ENCODE measurements at places on chromosomes 5 and 9.
A peak's percentile ranks its signal among the peaks of the same experiment; 100 is the strongest.

DNA sequence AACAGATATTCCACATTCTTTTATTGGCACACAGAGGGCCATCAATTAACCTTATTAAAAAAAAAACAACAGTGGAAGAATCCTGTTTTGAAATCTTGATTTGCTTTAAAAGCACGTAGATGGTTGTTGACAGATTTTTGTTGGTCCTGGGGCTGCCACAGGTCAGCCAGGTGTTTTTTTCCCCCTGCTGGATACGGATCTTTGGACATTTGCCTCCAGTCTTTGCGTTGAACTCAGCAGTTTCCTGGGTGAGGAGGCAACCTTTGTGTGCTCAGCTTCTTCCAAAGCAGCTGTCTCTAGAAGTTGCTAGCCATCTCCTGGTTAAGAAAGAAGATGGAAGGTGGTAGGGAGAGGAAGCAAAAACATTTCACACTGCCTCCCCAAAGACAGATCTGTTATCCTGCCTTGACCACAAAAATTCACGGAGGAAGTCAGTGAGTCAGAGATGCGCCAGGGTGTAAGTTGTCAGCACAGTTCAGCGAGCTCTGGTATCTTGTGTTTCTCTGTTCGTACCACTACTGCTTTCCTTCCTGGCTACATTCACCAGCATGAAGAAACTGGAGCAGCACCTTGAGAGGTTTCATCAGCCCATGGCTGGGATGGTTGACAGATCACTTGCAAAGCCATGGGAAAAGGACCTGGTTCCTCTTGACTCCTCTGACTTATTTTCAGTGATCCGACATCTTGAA lies 207.3 kb downstream of the ARHGAP26 start:
- peak overlapping the region; percentile 66 for H3K4me3 ChIP-seq
- DNase-seq = no peak
- H3K4me1 ChIP-seq = peaks cover 23% of the 10 kb centered on the region
- peaks cover 2% of the 10 kb centered on the region for H3K36me3 ChIP-seq
- peak overlapping the region; percentile 91 for H3K27ac ChIP-seq
- H3K27me3 ChIP-seq = no peaks in the 10 kb centered on the region

DNA sequence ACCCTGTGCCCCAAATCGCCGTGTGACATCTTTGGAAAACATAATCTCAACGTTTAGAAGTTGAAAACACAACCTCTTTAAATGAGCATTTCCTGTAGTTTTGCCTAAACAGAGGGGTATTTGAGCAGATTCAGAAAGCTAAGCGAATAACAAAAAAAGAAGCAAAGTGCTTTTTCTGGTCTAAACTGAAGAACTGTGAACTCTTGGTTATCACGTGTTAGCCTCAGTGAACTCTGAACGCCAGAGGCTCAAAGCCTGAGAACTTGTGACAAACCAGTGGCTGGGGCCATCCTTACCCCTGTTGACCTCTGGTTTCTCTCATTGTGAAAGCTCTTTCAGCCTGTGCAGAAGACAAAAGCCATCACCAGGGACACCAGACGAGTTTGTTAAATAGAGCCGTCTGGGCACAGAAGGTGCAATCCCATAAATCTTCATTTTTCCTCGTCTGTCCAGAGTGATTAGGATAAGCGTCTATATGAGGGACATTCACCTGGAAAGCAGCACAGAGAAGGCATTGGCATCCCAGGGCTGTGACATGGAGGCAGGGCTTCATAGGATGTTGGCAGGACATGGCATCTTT lies 61.4 kb upstream of the ICE1 start:
- H3K4me3 ChIP-seq = no peak overlapping the region
- H3K4me1 ChIP-seq = no peaks in the 10 kb centered on the region
- peaks cover 23% of the 10 kb centered on the region for H3K27me3 ChIP-seq
- H3K36me3 ChIP-seq = no peaks in the 10 kb centered on the region
- no peak for DNase-seq

GRCh38 chr5:75192804-75193203 lies 43.9 kb downstream of the ANKRD31 start:
- peaks cover 6% of the 10 kb centered on the region for H3K27me3 ChIP-seq
- no peak for DNase-seq
- H3K4me3 ChIP-seq = no peak overlapping the region
- peaks cover 5% of the 10 kb centered on the region for H3K4me1 ChIP-seq
- no peak overlapping the region for H3K27ac ChIP-seq

DNA sequence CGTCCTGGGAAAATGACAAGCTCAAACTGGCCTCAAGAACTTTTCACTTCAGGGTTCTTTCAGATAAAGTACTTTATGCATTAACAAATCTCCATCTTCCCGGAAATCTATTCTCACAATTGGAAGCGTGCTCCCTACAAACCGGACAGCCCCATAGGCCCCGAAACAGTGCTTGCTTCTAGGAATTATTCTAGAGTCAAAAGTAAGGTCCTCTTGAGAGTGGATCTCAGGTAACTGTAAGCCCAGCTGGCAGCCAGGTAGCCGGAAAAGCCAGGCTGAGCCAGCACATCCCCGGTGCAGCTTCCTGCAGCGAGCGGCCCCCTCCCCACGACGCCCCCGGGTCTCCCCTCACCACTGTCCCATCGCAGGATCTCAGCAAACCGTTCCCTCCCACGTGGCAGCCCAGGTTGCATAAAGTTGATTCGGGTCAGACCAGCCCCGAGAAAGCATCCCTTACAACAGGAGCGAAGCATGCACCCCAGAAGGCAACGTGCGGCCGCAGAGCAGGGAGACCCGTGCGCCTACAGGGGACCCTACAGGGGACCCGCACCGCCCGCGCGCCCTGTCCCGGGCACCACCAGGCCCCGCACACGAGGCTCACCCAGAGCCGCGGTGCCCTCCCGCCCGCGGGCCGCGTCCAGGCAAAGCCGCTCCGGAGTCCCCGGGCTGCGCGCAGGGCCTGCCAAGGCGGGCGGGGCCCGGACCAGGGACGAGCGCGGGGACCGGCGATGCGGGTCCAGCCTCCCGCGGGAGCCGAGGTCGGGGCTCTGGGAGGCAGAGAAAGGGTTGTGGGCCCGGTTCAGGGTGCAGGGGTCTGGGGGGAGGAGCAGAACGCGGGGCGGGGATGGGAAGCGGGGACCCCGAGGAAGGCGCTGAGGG lies 920 bp downstream of the LPCAT1 start:
- peak overlapping the region; percentile 82 for H3K27ac ChIP-seq
- peak overlapping the region; percentile 89 for H3K4me3 ChIP-seq
- no peak for DNase-seq
- peaks cover 27% of the 10 kb centered on the region for H3K4me1 ChIP-seq

- peaks cover 5% of the 10 kb centered on the region for H3K27me3 ChIP-seq
- H3K4me1 ChIP-seq = no peaks in the 10 kb centered on the region
- H3K4me3 ChIP-seq = no peak overlapping the region
- no peak for DNase-seq
- no peaks in the 10 kb centered on the region for H3K36me3 ChIP-seq
Observed at GRCh38 chr9:83208065-83208850, 145.3 kb upstream of the RASEF start.

DNA sequence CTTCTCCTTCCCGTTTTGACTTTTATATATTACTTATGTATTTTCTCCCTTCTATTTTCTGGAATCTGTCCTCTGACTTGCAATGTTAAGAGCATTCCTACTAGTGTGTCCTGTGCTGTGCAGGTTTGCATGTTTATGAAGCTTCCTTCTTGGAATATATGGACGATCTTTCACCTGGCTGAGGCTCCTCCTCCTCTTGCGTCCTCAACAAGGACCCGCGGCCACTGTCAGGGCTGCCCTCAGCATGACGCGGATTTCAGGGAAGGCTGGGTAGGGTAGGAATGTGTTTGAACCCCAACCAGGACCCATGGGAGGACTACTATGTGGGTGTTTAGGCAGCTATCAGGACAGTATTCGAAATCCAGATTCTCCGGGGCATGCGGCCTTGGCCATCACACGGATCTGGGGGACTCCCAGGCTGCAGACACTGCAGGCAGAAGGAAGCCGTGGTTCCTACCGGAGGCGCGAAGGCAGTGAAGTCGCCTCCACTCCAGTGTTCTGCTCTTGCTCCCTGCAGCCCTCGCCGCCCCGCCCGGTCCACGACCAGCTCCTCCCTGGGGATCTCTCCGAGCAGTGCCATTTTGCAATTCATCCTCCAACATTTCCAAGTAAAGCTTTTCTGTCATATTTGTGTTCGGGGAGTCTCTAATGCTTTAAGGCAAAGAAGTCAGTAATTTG lies 37.0 kb upstream of the OSMR start:
- no peak for DNase-seq
- no peak overlapping the region for H3K27ac ChIP-seq
- H3K4me3 ChIP-seq = no peak overlapping the region
- peaks cover 62% of the 10 kb centered on the region for H3K27me3 ChIP-seq
- H3K36me3 ChIP-seq = peaks cover 2% of the 10 kb centered on the region
- H3K4me1 ChIP-seq = peaks cover 8% of the 10 kb centered on the region

GRCh38 chr5:134129411-134130238 lies 15.1 kb downstream of the TCF7 start:
- H3K27ac ChIP-seq = peak overlapping the region; percentile 100
- no peaks in the 10 kb centered on the region for H3K27me3 ChIP-seq
- H3K36me3 ChIP-seq = peaks cover 11% of the 10 kb centered on the region
- no peak for DNase-seq
- H3K4me1 ChIP-seq = peaks cover 80% of the 10 kb centered on the region
- peak overlapping the region; percentile 90 for H3K4me3 ChIP-seq

DNA sequence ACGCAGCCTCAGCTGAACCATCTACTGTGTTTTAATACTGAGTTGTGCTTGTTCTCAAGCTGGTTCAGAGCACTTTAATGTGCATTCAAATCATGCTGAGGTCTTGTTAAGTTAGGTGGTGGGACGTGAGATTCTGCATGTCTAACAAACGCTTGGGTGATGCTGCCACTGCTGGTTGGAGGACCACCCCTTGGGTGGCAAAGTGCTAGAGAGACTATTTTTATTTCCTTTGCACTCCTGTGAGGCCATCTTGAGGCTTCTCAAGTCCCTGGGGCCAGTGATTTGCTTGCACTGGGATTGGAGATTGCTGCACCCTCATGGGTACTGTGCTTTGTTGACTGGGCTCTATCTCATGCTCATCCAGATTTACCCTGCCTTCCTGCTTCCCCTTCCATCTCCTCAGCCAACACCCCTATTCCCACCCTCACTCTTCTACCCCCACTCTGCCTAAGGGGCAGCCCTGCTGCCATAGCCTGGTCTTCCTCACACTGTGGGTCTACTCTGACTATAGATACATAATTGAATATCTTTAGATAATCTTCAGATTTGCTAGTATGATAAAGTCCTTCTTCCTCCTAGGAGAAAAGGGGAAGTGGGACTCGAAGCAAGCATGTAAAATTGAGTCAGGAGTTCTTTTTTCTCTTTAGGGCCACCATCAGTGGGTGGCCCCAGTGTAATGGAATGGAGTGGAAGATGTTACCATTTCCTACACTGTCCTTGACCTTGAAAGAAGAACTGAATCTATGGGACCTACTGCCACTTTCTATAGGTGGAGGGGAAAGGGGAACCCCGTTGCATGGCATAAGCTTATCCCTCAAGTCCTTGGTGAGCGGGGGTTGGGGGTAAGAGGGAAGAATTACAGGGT lies 45.1 kb upstream of the SUB1 start:
- no peaks in the 10 kb centered on the region for H3K36me3 ChIP-seq
- H3K4me3 ChIP-seq = no peak overlapping the region
- H3K4me1 ChIP-seq = peaks cover 43% of the 10 kb centered on the region

DNA sequence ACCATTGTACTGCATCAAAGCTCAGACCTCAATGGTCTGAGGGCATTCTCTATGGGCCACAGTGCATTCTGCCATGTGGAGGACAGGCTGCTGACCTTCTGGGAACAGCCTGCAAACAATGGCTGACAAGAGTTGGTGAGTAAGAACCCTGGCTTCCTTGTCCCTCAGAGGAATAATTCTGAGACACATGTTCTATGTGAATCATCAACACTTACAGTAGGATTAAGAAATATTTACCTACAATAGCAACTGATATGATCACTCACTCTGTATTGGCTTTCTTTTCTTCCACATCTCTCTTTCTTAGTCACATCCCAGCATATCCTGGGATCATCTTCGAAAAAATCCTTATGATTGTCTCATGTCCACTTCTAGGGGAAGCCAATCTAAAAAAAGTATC lies 306.5 kb upstream of the ITGA1 start:
- no peaks in the 10 kb centered on the region for H3K4me1 ChIP-seq
- H3K27me3 ChIP-seq = no peaks in the 10 kb centered on the region
- no peak overlapping the region for H3K4me3 ChIP-seq
- no peaks in the 10 kb centered on the region for H3K36me3 ChIP-seq
